Right lung (tissue), 10 donors: ENCODE measurements at places on chromosomes 1 and 21. TPM values are rescaled to one million over a fixed set of nuclear protein-coding genes. Genes with fewer than 3 reads are reported as not detected.

DNA sequence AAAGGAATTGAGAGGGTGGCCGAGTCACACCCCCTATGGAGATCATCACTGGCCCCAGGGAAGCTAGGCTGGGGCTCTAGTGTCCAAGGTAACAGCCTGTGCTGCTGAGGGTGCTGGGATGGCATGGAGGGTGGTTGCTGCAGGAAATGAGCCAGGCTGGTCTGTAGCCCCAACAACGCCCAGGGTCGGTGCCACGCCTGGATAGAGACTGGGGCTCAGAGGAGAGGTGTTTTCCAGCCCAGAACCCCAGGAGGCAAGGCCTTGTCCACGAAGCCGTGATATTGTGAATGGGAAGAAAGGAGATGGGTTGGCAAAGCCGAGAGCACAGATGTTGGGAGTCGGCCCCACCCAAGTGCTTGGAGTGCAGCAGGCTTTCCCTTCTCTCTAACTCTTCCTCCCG, 68.9 kb upstream of the ACTRT2 start:
- no peak for DNase-seq

DNA sequence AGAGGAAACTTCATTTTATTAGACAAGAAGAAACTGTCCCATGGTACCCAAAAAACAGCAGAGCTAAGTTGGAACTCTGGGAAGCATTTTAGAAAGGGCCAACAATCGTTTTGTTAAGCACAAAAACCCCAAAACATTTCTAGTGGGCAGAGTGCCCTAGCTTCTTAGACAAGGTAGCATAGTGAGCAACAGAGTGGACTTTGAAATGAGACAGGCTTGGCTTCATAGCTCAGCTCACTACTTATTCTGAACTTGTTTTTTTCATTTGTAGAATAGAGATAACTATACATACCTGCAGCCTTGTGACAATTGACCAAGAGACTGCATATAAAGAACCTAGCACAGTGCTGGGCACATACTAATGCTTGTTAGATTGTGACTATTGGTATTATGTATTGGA, 50.1 kb downstream of the HLX start:
- no peak for DNase-seq

The UTP11 gene
- polyA plus RNA-seq = 38.4 TPM

The DSCAM gene
- 0.03 TPM for polyA plus RNA-seq

DNA sequence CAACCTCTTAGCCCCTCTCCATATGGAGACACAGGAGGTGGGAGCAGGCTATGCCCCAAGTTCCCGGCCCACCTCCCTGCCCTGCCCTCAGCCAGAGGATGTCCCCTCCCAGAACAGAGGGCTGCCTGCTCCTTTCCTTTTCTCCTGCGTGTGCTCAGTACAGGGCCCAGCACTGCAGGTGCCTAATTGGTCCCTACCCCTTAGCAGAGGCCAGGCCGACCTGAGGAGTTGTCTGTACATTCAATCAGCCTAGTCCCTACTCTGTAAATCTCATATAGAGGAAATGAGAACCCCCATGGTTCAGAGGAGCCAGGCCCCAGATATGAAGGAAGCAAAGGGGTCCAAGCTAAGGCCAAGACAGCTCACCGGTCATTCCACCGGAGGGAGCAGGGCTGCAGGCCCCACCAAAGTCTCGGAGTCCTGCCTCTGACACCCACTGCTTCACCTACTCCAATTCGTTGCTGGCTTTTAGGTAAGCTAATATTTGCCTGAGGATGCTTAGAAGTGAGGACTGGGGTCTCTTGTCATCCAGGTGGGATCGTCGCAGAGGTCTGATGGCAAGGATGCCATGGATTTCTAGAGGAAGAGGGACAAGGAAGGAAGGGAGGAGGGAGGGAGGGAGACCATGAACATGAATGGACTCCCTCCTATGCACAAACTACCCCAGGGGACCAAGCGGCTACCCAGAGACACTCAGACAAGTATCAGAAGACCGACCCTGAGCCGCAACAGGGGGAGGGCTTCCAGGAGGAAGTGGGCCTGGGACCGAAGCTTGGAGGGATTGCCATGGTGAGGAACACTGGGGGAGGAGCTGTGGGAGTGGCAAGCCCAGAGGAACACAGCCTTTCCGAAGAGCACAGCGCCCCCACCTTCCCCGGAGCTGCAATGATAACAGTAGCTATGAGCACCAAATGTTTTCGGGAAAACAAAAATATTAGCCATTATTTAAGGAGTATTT, 30.4 kb upstream of the FOXO6 start:
- no peak for DNase-seq

DNA sequence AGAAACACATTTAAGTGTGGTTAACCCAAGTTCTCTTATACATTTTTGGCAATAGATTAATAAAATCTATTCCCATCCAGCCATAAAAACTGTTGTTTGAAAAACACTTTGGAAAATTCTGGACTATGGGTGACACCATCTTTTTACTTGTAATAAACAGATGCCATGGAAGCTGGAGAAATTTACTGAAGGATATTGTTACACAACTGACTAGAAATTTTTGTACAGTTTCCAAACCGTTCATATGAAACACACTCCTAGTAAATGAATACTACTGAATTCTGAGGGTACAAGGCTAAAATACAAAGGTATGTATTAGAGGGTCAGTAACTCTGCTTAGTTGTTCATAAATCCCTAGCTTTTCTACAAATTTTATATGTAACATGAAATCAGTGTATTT, 48.7 kb downstream of the TRIM33 start:
- no peak for DNase-seq

GRCh38 chr1:238232084-238232710, 341.5 kb upstream of the ZP4 start:
- DNase-seq = no peak

- no peak for DNase-seq
Observed at GRCh38 chr1:67889953-67890567, 56.8 kb upstream of the GNG12 start.

The FASLG gene
- polyA plus RNA-seq = 0.81 TPM

DNA sequence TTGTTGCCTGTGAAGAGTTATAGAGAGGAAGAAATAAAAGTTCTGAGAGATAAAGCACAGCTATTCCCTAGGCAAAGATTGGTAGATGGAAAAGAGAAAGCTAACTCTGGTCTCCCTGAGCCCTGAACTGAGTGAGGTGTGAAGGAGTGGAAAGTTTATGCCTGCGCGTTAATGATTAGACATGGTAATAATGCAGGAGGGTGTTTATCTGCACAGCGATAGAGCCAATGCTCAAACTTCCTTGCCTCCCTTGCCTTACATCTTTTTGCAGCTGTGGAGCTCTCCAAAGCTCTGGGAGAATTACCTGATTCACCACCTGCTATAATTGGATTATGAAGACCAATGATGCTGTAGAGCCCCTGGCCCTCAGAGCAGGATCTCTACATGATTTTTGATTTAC, 32.8 kb upstream of the CHRM3 start:
- DNase-seq = no peak

GRCh38 chr1:183777328-183777727, 27.6 kb upstream of the RGL1 start:
- DNase-seq = peak; percentile 72

- no peak for DNase-seq
Observed at GRCh38 chr1:12053752-12054548, 9.2 kb upstream of the TNFRSF8 start.

The E2F2 gene
- polyA plus RNA-seq = 5.5 TPM

DNA sequence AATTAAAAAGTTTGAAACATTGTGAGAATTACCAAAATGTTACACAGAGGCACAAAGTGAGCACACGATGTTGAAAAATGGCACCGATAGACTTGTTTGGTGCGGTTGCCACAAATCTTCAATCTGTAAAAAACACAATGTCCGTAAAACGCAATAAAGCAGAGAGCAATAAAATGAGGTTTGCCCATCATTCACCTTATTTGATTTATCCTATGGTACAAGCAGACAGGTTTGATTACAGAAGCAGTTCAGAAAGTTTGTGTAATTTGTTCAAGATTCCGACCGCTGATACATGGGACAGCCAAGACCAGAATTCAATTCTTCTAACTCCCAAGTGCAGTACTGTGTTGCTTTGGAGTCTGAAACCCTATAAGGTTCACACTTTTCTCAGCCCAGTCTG, 318.3 kb upstream of the PROX1 start:
- no peak for DNase-seq

GRCh38 chr1:15465674-15466073, 9.1 kb downstream of the CELA2A start:
- no peak for DNase-seq

- no peak for DNase-seq
Observed at GRCh38 chr1:160628799-160629263, 18.0 kb downstream of the SLAMF1 start.

- DNase-seq = no peak
Observed at GRCh38 chr1:77639056-77639455, 43.4 kb downstream of the ZZZ3 start.

The CYP4A11 gene
- polyA plus RNA-seq = 0.28 TPM

- DNase-seq = no peak
Observed at GRCh38 chr1:92301021-92301420, 2.2 kb downstream of the RPAP2 start.

The CORT gene
- polyA plus RNA-seq = 1.4 TPM
